Stimulated activated CD4-positive, alpha-beta T cell treated with anti-CD3 and anti-CD28 coated beads, Interleukin-1b, Interleukin-23, amount 100 ng/mL, for 1 hour (primary cell): ENCODE measurements at places on chromosomes 1 and 21.

DNA sequence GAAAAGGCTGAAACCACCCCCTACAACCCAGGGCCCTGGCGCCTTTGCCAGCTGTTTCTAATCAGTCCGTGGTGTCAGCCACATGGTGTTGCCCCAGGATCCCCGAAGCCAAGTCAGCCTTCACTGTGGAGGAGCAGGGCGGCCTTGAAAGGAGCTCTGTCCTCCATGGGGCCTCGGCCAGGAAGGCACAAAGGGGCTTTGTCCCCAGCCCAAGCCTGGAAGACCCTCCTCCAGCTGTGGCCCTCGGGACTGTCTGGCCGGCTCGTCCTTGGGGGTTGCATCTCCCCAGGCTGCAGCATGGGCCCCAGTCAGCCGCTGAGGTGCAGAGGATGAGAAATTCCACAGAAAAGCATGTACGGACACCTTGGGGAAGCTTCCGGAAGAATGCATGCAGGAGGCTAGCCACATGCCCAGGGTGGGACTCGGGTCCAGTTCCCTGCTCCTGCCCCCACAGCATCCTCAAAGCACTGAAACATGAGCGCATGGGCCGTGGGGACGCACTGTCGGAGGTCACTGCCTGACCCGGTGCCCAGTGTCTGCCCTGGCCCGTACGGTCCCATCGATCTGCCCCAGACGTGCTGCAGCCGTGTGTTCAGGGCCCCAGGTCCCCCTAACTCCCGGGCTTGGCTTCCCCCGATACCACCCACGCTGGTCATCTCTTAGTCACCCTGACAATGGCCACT lies 38.6 kb upstream of the POFUT2 start:
- DNase-seq, result no peak

- no peak for DNase-seq
Measured at GRCh38 chr1:175887981-175888428, 144.6 kb upstream of the TNR start.

- DNase-seq, result no peak
Measured at GRCh38 chr1:183611021-183611420, 20.8 kb upstream of the NCF2 start.

GRCh38 chr21:25626757-25627156 lies 12.3 kb upstream of the JAM2 start:
- no peak for DNase-seq

- DNase-seq, result no peak
Measured at GRCh38 chr21:45022736-45023135, 51.6 kb upstream of the ADARB1 start.

GRCh38 chr1:242523719-242524570 lies 552 bp downstream of the PLD5 start:
- DNase-seq, result no peak

GRCh38 chr21:44952929-44953627 lies 13.2 kb downstream of the SLX9 start:
- no peak for DNase-seq

GRCh38 chr1:54302951-54303843 lies 103.0 kb downstream of the SSBP3 start:
- no peak for DNase-seq
